Stimulated activated naive CD4-positive, alpha-beta T cell (primary cell): ENCODE measurements at places on chromosomes 2 and 18.

DNA sequence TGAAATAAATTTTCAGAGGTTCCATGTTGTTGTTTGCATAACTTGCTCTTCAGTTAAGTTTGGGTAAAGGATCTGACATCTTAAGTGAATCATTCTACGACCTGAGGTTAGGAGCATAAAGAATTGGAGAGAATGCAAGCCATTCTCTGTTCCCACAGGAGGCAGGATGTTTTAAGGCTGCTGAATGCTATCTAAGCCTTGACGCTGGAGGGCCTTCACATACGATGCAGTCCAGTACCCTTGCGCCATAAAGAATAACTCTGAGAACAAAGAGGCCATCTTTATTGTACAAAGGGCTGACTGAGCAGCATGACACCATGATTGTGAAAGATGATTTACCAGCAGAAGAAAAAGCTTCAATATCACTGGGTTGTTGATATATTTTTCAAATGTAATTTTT is 198.4 kb downstream of the NYAP2 start:
- no peak for DNase-seq

DNA sequence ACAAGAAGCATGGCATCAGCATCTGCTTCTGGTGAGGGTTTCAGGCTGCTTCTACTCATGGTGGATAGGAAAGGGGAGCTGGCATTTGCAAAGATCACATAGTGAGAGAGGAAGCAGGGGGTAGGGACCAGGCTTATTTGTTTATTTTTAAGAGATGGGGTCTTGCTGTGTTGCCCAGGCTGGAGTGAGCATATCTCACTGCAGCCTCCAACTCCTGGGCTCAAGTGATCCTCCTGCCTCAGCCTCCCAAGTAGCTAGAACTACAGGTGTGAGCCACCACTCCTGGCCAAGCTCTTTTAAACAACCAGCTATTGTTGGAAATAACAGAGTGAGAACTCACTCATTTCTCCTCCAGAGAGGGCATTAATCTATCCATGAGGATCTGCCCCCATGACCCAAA is 269.4 kb upstream of the FBXO11 start:
- DNase-seq, result no peak

DNA sequence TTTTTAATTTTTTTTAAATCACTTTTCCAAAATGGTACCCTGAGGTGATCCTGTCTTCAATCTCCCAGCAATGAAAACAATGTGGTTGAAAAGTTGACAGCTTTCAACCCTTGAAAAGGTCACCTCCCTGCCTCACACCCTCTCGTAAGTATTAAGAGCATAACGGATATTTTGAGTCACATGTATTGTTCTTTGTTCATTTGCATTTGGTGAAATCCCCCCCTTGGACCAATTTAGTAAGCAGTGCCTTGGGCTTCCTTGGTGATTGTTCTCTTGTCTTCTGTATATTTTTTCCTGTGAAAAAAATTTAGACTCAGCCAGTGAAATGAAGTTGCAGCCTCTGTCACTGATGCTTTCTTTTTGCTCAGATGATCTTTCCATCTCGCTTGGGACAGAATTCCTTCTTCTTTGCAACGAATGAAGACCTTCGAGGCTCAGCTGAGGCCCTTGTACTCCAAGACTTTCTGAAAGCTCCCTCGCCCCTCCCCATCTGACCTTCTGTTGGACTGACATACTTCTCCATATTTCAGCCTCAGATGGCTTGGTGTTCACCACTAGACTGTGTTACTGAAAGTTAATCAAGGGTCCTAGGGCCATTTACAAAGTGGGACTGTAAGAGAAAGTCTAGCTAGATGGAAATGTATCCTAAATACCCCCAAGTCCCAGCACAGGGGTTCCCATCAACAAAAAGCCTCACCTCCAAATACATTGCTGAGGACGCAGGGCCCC is 158.4 kb downstream of the BCL2 start:
- DNase-seq, result peak; percentile 3

DNA sequence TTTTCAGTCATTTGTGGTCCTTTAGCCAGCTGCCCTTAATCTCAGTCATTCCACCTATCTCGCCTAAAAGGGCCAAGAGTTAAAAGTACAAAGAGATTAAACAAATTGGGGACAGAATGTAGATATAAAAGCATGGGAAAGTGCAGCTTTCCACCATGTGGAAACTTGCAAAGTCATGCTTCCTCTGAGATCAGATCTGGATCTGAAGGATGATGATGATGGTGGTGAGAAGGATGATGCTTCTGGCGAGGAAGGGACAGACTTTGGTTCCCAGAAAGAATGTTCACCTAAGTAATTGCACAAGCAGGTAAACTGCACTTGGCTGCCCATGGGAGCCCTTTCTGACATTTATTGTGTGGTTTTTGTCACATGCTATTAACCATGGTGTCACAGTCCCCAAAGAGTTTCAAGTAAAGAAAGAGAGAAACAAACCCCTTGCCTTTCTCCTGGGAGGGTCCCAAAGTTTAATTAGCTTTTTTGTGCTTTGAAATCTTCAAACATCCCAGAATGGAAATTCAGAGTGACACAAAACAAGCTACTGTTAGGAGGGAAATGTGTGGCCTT is 34.7 kb downstream of the KLF7 start:
- no peak for DNase-seq

DNA sequence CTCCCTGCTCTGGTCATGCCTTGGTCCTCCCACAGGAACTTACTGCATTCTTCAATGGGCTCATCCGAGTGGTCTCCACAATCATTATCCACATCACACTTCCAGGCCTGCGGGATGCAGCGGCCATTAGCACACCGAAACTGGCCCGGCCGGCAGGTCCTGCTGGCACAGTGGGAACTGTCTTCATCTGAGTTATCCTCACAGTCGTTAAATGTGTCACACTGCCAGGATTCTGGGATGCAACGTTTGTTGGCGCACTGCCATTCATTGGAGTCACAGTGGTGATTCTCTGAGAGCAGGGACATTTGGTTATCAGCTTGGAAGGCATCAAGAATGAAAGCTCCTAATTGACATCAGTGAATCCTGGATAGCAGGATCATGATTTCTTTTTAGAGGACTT is 104.5 kb downstream of the DHRS9 start:
- DNase-seq, result no peak

GRCh38 chr18:10291568-10291981 is 162.9 kb upstream of the APCDD1 start:
- no peak for DNase-seq

DNA sequence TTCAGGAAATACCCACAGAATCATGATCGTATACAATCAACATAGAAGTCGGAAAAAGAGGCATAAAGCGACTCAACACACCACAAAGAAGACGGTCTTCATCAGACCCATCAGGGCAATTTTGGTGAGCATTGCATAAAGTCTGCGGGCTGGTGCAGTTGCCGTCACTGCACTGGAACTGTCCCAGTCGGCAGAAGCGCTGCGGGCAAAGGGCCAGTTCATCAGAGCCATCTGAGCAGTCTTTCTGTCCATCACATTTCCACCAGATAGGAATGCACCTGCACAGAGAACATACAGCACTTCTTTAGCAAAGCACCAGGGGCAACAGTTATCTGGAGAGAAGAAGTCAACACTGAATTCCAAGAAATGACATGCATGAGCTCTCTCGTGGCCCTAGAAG is 105.7 kb downstream of the DHRS9 start:
- DNase-seq, result no peak

- no peak for DNase-seq
Observed at GRCh38 chr2:54077088-54077900, 38.1 kb upstream of the ACYP2 start.

GRCh38 chr2:73968357-73968937 is 16.3 kb upstream of the TET3 start:
- no peak for DNase-seq

- no peak for DNase-seq
Observed at GRCh38 chr2:54839461-54840255, 116.2 kb downstream of the EML6 start.

- no peak for DNase-seq
Observed at GRCh38 chr2:844715-845114, 105.9 kb upstream of the SNTG2 start.

DNA sequence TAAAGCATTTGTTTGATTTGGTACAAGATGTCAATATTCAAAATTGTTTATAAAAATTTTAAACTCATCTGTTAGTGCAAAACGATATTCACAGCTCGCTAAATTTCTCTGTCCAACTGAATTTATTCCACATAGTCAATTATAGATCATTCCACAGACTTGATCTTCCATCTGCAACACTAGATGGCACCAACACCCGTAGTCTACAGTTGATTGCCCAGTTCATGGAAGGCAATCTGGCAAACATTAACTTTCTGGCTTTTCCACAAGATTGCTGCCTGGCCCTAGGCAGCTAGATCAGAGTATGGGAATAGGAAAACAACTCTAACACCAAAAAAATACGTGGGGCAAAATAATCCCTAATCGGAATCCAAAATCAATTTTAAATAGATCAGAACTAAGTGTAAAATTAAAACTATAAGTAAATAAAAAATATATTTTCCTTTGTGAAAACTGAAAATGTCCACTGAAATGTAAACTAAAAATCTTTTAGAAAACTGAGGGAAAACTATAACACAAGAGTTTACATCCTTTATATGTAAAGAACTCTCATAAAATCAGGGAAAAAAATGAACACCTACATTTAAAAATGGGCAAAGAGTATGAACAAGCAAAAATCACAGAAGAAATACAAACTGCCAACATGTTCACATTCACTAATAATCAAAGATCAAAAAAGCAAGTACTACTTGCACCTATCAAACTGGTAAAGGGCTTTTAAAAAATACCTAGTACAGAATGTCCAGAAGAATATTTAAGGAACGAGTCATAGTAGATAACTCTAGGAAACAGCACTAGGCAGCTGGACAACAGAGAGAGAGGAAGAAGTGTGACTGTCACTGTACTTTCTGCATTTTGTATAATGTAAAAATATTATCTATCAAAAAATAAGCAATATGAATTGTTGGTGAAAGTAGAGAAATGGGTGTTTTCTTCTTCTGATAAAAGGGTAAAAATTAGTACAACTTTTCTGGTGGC is 35.0 kb downstream of the RTN4 start:
- no peak for DNase-seq

DNA sequence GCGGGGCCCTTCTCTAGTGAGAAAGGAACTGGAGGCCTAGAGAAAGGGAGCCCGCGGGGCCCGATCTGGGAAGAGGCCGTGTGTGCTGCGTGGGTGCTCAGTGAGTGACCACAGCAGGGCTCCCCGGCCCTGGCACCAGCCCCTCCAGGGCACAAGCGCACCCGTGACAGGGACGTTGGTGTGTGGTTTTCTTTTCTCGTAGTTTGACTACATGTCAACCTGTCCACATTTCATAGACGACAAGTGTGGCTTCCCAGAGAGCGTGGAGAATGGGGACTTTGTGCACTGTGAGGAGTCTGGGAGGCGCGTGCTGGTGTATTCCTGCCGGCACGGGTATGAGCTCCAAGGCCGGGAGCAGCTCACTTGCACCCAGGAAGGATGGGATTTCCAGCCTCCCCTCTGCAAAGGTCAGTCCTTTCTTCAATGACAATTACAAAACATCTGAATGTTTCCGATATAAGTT is 83.1 kb downstream of the TPO start:
- DNase-seq, result no peak
